ENCODE measurements at places on chromosomes 7 and 10. TPM values are rescaled to one million over a fixed set of nuclear protein-coding genes. Genes with fewer than 3 reads are reported as not detected.

GRCh38 chr7:81925530-81925929, 155.7 kb upstream of the HGF start:
- H3K4me3 ChIP-seq, result no peak overlapping the region
- DNase-seq, result no peak
- H3K4me1 ChIP-seq, result no peaks in the 10 kb centered on the region
- H3K27me3 ChIP-seq, result no peaks in the 10 kb centered on the region
- H3K27ac ChIP-seq, result no peak overlapping the region

The ADK gene
- total RNA-seq, result 38.5 TPM

- DNase-seq, result no peak
- H3K27me3 ChIP-seq, result no peaks in the 10 kb centered on the region
- no peak overlapping the region for H3K4me3 ChIP-seq
- no peaks in the 10 kb centered on the region for H3K4me1 ChIP-seq
- no peaks in the 10 kb centered on the region for H3K36me3 ChIP-seq
These were observed 142.3 kb downstream of the MAPK8 start for GRCh38 chr10:48448796-48449195.

The OR2A42 gene
- total RNA-seq, result 0.04 TPM

DNA sequence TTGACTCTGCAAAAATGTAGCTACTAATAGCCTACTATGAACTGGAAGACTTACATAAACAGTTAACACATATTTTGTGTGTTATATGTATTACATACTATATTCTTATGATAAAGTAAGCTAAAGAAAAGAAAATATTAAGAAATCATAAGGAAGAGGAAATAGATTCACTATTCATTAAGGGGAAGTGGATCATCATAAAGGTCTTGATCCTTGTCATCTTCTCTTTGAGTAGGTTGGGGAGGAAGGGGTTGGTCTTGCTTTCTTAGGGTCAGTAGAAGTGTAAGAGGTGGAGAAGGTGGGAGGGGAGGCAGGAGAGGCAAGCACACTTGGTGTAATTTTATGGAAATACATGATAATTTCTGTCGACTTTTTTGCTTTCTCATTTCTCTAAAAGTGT, 81.3 kb downstream of the NAMPT start:
- H3K27ac ChIP-seq, result no peak overlapping the region
- peaks cover 7% of the 10 kb centered on the region for H3K27me3 ChIP-seq
- H3K36me3 ChIP-seq, result no peaks in the 10 kb centered on the region

DNA sequence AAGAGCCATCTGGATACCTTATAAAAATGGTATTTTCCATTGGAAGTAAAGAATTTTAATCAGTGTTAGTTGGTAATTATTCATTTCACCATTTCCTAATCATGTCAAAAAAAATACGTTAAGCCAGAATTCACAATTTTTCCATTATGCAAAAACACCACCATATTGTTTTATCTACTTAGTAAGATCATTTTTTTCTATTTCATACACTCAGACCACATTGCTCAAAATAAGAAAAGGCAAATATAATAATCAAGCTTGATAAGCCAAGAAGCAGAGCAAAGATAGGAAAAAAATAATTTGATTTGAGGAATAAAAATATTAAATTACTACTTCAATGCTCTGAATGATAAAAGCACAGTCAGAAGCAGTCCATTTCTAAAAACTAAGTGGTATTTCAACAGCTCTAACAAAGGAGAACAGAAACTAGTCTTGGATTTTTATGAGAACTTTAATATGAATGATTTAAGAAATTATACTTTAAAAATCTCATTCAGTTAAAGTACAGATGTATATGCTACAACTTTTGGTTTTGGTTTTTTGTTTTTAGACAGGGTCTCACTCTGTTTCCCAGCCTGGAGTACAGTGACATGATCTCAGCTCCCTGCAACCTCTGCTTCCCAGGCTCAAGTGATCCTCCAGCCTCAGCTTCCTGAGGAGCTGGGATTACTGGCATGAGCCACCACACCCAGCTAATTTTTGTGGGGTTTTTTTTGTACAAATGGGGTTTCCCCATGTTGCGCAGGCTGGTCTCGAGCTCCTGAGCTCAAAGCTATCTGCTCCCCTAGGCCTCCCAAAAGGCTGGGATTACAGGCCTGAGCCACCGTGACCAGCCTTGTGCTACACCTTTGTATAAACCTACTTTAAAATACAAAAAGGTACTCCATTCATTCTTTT, 46.6 kb downstream of the LRRN3 start:
- no peak overlapping the region for H3K4me3 ChIP-seq
- H3K4me1 ChIP-seq, result peaks cover 20% of the 10 kb centered on the region
- DNase-seq, result peak; percentile 7
- no peaks in the 10 kb centered on the region for H3K27me3 ChIP-seq
- H3K36me3 ChIP-seq, result peaks cover 2% of the 10 kb centered on the region

DNA sequence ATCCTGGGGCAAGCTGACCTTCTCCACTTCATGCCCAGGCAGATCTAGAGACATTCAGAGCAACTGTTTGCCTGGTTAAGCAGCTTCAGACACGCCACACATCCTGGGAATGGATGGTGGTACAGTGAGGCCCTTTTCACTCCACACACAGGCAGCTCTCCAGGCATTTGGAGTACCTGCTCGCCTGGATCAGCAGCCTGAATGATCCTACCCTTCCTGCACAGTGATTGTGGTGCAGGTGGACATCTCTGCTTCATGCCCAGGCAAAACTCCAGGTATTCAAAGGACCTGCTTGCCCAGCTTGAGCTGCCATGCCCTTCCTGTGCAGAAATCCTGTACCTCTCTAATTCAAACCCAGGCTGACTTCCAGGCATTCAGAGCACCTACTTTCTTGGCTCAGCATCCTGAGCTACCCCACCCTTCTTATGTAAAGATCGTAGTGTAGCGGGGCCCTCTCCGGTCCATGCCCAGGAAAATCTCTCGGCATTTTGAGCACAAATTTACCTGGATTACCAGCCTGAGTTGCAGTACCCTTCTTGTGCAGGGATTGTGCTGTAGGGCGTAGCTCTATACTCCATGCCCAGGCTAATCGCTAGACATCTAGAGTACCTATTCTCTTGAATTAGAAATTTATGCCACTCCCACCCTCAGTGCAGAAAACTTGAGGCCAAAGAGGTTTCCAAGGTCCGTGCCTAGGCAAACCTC, 972.8 kb downstream of the ANKRD7 start:
- no peaks in the 10 kb centered on the region for H3K4me1 ChIP-seq
- DNase-seq, result no peak
- no peaks in the 10 kb centered on the region for H3K27me3 ChIP-seq
- no peak overlapping the region for H3K27ac ChIP-seq

DNA sequence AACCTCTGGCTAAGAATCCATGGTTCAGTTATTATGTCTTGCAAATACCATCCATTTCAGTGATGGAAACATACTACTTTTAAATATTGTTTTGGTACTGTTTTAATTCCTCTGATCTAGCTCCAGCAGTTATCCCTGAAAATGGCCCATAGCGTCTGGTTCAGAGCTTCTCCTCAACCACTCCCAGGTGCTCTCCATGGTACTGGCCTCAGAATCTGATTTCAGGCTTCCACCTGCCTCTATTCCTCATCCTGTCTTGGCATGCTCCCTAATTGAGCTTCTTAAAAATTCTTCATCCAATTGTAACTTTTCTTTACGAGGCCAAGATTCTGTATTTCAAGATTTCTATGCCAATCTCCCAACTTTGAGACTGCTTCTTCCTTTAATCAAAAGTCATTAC, 236.3 kb downstream of the HTR7 start:
- DNase-seq, result no peak
- H3K36me3 ChIP-seq, result no peaks in the 10 kb centered on the region
- H3K4me3 ChIP-seq, result no peak overlapping the region
- H3K27ac ChIP-seq, result no peak overlapping the region
- H3K27me3 ChIP-seq, result peaks cover 6% of the 10 kb centered on the region

DNA sequence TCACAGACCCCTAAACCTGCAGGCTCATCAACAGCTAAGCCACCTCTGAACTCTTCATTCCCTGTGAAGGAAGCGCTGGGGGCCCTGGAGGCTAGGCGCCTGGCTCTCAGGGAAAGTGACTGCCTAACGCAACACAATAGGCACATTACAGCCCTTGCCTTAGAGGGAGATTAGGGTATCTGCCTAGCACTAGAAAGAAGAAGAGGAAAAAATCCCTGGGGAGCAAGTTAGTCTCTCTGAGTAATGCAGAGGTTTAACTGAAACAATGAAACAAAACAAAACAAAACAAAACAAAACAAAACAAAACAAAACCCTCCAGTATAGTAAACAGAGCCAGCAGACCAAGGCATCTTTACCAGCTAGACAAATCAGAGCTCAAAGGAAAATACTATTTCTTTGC, 2.6 kb downstream of the ZNF777 start:
- H3K4me3 ChIP-seq, result peak overlapping the region; percentile 71
- no peak overlapping the region for H3K27ac ChIP-seq
- peaks cover 24% of the 10 kb centered on the region for H3K4me1 ChIP-seq
- H3K36me3 ChIP-seq, result peaks cover 16% of the 10 kb centered on the region

DNA sequence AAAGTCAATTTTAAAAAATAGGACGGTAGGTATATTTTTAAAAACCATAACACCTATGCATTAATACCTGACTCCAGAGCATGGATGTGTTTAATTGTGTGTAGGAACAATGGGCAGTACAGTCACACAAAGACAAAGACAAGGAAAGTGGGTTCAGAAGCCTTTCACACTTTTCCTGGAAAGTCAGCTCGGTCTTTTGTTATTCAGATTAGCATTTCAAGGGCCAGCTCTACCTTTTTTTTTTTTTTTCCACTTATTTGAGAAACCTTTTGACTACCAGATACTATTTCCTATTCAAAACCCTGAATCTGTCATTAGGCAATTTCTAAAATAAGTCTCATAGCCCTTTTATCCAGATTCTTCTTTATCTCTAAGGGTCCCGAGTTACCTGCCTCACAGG, 401.9 kb downstream of the PARD3 start:
- no peaks in the 10 kb centered on the region for H3K27me3 ChIP-seq
- H3K27ac ChIP-seq, result no peak overlapping the region
- no peaks in the 10 kb centered on the region for H3K4me1 ChIP-seq
- DNase-seq, result no peak
- H3K4me3 ChIP-seq, result no peak overlapping the region

The MYL10 gene
- total RNA-seq, result not detected

GRCh38 chr10:79410315-79411094, 34.9 kb downstream of the ZCCHC24 start:
- no peak for DNase-seq
- H3K27ac ChIP-seq, result no peak overlapping the region
- H3K4me3 ChIP-seq, result no peak overlapping the region

DNA sequence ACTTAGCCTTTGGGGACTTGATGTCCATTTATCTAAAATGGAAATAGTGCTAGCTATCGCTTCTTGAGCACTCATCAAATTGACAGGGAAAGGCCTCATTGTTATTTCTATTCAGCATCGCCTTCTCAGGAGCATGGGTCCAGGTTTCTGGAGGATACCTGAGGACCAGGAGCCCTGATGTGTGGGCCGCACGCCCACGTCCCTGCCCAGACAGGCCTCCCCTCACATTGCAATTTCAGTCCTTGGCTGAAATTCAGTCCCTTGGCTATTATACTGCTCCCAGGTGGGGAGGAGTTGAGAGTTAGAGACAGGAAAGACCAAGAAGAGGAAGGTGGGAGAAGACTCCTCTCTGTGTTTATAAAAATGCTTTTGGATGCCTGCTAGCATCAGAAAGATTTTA, 38.9 kb downstream of the GPRIN2 start:
- no peak overlapping the region for H3K4me3 ChIP-seq
- no peak overlapping the region for H3K27ac ChIP-seq
- H3K36me3 ChIP-seq, result no peaks in the 10 kb centered on the region
- no peaks in the 10 kb centered on the region for H3K4me1 ChIP-seq
- no peak for DNase-seq

The CTTNBP2 gene
- not detected for total RNA-seq

- DNase-seq, result no peak
- no peaks in the 10 kb centered on the region for H3K36me3 ChIP-seq
- peaks cover 6% of the 10 kb centered on the region for H3K4me1 ChIP-seq
- no peak overlapping the region for H3K27ac ChIP-seq
These were observed 71.4 kb downstream of the AHR start for GRCh38 chr7:17369691-17370426.

DNA sequence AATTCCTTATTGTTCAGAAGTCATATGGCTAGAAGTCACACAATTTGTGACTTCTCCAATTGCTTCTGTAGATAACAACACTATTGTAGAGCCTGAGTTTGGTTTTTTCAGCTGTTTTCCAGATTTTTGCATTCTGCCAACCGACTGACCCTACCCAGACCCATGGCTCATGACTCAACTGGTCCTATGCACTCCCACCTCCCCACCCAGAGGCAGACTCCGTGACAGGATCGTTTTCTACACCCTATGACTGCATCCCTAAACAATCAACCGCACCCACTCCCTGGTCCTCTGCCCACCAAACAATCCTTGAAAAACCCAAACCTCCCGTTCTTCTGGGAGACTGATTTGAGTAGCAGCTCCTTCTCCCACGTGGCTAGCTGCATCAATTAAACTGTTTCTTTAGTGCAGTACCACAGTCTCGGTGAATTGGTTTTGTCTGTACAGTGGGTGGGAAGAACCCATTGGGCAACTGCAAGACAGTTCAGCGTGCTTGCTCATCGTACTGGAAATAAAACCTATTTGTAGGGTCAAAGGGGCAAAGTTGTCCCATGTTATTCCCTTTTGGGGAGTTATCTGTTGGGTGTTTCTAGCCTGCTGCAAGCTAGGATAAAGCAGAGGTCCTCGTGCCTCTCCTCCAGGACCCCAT, 150.3 kb upstream of the FAM20C start:
- DNase-seq, result peak; percentile 1
- H3K4me3 ChIP-seq, result no peak overlapping the region

DNA sequence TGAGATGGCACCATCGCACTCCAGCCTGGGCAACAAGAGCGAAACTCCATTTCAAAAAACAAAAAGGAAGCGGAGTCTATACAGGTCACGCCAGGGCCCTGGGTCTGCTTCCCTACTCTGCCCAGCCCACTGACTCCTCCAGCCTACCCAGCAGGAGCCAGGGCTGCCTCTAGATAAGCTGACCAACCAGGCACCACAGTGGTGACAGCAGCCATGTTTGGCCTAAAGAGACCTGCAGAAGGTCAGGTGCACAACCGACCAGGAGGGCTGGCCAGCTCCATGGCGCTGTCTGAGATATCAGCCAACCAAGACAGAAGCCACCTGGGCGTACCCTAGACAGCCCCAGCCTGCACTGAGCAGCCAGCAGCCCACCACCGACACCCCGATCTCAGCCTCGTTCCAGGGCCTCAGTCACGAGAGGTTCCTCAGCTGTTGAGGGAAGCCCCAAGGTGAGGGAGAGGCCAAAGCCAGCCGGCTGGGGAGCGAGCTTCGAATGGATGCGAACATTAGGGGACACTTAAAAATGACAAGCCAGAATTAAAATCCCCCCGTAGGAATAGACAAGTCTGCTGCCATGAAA, 24.4 kb upstream of the PWWP2B start:
- no peaks in the 10 kb centered on the region for H3K36me3 ChIP-seq
- H3K4me3 ChIP-seq, result no peak overlapping the region
- no peak overlapping the region for H3K27ac ChIP-seq

- H3K27me3 ChIP-seq, result no peaks in the 10 kb centered on the region
- peaks cover 5% of the 10 kb centered on the region for H3K4me1 ChIP-seq
- DNase-seq, result no peak
These were observed 22.2 kb downstream of the ZDHHC16 start for GRCh38 chr10:97468162-97468561.

GRCh38 chr10:126598009-126598408, 72.5 kb downstream of the C10orf90 start:
- H3K4me3 ChIP-seq, result no peak overlapping the region
- no peak overlapping the region for H3K27ac ChIP-seq
- no peaks in the 10 kb centered on the region for H3K36me3 ChIP-seq
- H3K27me3 ChIP-seq, result no peaks in the 10 kb centered on the region
- DNase-seq, result no peak

The OPALIN gene
- not detected for total RNA-seq

All from activated CD4-positive, alpha-beta T cell treated with anti-CD3 and anti-CD28 coated beads, Interleukin-2, amount 10 ng/mL, durations not matched to agents 7 days and 5 days (primary cell).